Activated T-cell treated with anti-CD3 and anti-CD28 coated beads, Interleukin-2, amount 50 U/mL, for 48 hours (primary cell): ENCODE measurements at places on chromosomes 7 and 10.

DNA sequence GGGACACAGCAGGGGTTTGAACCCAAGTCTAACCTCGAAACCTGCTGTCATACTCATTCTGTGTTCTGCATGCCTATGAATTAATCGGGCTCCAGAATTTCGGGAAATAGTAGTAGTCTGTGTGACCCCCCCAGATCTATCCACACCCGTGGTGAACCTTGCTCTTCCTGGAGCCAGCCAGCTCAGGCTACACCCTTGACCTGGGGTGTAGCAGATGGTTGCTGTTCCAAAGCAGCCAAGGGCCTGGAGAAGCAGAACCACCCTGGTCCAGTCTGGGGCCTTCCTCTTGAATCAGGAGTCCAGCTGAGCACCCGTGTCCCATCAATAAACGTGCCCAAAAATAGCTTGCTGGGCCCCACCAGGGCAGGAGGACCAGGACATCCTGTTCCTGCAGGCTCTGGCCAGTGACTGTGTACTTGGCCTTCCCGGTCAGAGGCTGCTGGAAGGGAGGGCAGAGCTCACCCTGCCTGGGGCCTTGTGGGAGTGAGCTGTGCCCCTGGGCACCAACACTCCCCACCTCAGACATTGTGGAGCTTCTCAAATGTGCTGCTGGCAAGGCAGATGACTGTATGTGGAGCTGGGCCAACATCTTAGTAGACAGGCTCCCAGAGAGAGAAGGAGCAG lies 101.2 kb upstream of the ZNF716 start:
- DNase-seq, result no peak

- DNase-seq, result no peak
Observed at GRCh38 chr10:82496114-82496513, 621.1 kb downstream of the NRG3 start.

GRCh38 chr10:3442451-3442990 lies 269.9 kb upstream of the PITRM1 start:
- DNase-seq, result no peak

DNA sequence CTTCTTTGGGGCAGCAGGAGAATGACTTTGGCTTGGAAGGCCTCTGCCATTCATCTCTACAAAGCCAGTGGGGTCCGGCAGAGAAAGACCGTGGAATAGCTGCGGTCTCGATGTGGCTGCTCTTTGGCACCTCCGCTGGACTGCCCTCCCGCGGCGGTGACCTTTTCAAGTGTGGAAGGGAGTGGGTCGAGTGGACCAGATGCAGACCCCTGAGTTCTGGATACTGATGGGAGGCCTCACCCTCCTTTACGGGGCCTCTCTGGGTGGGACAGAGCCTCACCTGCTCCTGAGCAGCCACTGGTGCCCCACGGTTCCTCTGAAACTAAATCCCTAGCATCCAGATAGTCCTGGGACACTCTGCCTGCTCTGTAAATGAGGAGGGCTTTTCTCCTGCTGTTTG lies 113.1 kb downstream of the NT5C2 start:
- DNase-seq, result no peak

DNA sequence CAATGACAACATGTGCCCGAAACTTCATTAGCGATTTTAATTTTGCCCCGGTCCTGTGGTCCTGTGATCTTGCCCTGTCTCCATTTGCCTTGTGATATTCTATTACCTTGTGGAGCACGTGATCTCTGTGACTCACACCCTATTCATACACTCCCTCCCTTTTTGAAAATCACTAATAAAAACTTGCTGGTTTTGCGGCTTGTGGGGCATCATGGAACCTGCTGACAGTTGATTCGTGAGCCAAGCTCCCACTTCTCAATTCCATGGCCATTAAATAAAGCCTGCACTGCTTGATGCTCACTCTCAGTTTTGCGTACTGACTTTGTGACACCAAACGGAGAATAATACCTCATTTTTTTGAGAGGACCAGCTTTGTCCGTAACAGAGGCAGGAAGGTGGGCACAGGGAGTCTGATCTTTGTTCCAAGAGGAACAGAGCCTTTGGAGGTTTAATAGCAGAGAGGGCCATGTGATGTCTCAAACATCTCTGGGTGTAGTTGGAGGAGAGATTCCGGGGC lies 3.8 kb upstream of the ADAMTS14 start:
- DNase-seq, result no peak

GRCh38 chr10:58431903-58432302 lies 46.7 kb downstream of the TFAM start:
- DNase-seq, result no peak

- DNase-seq, result no peak
Observed at GRCh38 chr7:103348452-103348851, 1.0 kb downstream of the PSMC2 start.

- no peak for DNase-seq
Observed at GRCh38 chr10:104016661-104017060, 49.7 kb downstream of the SLK start.

DNA sequence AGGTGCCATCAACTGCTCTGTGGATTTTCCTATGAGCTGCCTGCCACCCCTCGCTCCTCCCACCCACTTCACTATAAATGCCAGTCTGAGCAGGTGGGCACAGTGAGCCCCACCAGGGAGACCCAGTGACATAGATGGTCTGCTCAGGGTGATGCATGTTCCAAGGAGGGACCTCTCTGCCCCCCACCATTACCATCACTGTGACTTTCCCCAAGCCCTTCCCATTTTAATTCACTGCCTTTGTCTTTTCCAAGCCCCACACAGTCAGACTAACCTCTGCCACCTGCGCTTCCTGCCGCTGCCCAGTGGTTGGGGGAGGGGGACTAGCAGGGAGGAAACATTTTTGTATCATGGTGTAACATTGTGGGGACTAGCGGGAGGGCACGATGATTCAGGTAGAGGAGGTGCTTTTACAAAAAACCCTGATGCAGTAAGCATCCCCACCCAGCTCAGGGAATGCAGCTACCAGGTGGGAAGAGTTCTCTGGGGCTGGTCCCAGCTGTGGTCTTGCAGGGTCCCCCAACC lies 24.6 kb downstream of the PRSS2 start:
- peak; percentile 72 for DNase-seq

GRCh38 chr7:76357475-76358010 lies 1.2 kb downstream of the YWHAG start:
- no peak for DNase-seq

DNA sequence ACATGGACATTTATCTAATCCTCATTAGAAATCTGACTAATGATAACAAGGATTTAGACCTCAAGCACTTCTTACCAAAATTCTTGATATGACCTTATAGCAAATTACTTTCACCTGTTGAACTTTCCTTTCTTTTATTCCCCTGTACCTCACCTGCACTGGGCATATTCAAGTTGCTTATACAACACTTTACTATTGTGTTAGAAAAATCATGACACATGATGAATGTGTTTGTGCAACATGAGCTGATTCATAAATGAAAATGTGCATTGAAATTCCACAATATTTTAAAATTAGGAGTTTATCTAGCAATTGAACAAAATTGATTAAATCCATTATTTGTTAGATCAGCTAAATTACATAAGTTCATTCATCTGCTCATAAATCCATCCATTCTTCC lies 160.6 kb downstream of the CFTR start:
- DNase-seq, result no peak

GRCh38 chr7:45665172-45665571 lies 91.0 kb downstream of the ADCY1 start:
- no peak for DNase-seq
